D341Med (cell line): ENCODE measurements at places on chromosomes 12 and 14.

- no peak for DNase-seq
These were observed 105.2 kb upstream of the TMCC3 start for GRCh38 chr12:94755598-94755997.

GRCh38 chr14:29865299-29865698 lies 62.3 kb downstream of the PRKD1 start:
- no peak for DNase-seq

DNA sequence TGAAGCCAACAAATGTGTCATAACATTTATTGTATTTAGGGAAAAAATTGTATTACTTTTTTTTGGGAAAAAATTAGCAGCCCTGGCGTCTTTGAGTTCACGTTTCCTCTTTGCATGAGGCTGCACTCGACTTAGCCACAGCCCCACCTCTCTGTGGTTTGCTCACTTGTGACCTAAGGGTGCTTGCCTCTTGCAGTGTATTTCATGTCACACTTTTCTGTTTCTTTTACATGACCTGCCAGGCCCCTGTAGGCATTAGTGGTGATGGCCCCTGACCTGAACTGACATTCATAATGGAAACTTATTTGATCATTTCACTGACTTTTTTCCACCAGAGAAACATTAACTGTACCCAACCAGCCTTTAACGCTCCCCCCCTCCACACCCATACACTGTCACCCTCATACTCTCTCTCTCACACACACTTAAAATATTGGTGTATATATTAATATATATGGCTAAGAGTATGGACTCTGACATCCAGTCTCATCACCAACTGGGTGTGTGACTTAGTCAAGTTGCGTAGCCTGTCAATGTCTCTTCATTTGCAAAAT lies 122.9 kb downstream of the PRKCH start:
- no peak for DNase-seq

DNA sequence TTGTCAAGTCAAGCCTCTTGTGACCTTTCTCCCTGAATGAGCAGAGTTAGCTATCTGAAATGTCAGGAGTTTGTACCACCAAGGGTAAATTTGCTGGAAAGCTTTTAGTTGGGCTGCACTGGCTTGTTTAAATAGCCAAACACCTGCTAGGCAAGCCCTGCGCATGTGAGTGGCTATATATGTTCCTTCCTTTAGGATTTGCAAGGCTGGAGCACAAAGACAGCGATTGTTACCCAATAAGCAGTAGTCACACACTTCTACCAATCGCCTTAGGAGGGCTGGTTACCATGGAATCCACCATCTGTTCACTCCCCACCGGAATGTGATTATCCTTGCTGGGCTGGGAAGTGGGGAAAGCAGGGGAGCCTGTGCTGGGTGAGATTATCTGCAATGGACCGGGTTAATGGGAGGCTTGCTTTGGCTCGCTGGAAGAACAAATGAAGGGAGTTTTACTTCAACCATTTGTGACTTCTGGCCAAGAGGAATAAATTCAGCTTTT lies 102.5 kb downstream of the FGD4 start:
- peak; percentile 91 for DNase-seq

DNA sequence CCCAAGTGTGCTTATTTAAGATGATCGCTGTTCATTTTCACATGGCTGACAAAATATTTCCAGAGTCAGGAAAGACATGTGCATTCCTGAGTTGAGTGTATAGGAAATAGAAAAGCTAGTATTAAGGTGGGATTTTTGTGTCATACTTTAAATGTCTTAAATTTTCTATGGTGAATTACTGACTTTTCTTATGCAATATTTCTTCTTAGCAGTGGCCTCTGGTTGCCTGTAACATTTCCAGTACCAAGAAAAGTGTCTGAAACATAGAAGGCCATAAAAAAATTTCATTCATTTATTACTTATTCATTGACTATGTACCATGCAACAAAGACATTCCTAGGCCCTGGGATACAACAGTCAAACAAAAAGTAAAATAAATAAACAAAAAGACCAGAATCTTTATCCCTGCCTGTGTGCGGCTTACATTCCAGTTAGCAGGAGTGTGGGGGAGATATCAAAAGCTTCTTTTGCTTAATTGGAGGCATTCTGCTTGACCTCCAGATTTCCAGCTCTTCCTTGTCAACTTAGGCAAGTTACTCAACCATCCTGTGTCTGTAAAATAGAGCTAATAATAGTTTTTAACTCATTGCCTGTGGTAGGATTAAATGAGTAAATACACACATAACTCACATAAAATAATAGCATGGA lies 216.3 kb upstream of the FLRT2 start:
- no peak for DNase-seq

GRCh38 chr12:56128670-56129205 lies 671 bp downstream of the ESYT1 start:
- DNase-seq, result peak; percentile 52

GRCh38 chr12:102204025-102204424 lies 6.4 kb upstream of the PMCH start:
- DNase-seq, result no peak

DNA sequence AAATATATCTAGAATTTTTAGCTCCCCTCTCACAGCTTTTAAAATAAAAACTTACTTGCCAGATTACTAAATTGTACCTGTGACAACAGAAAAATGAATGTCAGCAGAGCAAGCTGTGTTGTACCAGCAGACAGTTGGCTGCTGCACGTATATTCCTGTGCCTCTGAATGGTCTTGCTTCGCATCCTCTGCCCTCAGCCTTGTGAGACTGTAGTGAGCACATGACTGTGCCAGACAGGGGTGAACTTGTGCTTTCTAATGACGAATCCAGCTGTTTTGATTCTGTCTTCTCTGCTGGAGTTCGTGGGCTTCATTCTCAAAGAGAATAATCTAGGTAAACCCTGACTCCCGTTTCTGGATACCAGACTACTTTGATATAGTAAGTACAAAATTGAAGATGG lies 58.3 kb upstream of the FRMD6 start:
- DNase-seq, result no peak

GRCh38 chr12:81863406-81863805 lies 104.3 kb upstream of the PPFIA2 start:
- DNase-seq, result no peak

DNA sequence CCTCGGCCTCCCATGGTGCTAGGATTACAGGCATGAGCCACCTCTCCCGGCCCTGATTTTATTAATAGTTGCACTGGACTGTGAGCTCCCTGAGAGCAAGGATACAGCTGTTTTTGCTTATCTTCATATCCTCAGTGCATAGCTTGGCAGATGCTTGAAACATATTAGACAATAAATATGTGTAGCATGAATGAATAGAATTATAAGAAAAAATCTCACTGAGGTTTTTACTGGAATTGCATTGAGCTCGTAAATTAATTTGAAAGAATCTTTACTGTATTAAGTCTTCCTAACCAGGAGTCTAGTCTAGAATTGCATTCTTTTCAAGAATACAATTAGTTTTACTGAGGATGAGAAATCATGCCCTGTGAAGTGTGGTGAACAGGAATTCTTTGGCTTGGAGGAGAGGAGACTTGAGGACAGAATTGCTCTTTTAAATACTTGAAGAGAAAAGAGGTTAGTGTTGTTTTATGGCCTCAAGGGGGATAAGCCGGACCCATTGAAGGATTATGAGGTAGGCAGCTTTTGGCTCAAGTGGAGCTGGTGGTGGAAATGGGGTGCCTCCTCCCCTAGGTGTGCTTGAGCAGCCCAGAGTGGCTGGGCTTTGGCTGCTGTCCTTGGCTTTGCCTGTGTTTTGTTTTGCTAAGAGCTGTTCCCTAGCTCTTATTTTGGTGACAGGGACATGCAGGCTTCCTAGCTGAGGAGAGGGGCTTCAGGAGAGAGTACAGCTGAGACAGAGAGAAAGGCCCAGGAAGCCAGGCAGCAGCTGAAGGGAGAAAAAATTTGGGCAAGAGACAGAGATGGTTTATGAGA lies 34.0 kb downstream of the PLEKHD1 start:
- DNase-seq, result peak; percentile 41

DNA sequence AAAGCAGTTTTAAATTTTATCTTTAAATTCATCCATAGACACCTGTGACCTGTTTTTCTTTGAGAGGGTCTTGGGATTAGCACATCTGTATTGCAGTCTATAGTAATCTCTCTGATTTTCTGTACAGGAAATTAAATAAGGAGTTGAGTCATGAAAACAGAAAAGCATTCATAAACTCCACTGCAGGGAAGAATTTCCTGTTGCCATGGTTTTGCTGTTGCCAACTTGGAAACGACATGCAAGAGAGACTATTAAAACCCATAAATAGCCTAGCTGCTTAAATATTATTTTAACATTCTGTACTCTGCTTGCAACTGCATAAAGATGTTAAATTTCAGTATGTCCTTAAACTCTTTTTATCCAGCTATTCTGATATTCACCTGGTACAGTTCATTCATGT lies 281.0 kb upstream of the RGS6 start:
- DNase-seq, result no peak

DNA sequence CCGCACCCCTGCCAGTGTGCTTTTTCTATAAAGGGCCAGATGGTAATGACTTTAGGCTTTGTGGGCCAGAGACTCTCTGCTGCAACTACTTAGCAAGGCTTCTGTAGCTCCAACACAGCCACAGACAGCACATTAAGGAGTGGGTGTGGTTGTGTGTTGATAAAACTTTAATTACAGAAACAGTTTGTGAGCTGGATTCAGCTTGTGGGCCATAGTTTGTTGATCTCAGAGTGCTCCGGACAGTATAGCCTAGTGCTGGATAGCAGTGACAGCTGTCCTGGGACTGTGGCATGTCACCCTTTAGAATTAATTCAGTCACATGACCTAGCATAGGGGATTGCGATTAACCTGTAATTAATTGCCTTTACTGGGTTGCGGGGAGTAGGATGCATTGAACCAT lies 109.7 kb downstream of the ZNF664 start:
- DNase-seq, result peak; percentile 59

GRCh38 chr14:80491131-80491530 lies 279.8 kb upstream of the DIO2 start:
- DNase-seq, result no peak

- DNase-seq, result no peak
These were observed 124.1 kb downstream of the SSPN start for GRCh38 chr12:26319511-26319910.

- DNase-seq, result no peak
These were observed 57.8 kb downstream of the B4GALNT3 start for GRCh38 chr12:517538-517937.

- DNase-seq, result no peak
These were observed 67.5 kb downstream of the RTN1 start for GRCh38 chr14:59803052-59803540.

DNA sequence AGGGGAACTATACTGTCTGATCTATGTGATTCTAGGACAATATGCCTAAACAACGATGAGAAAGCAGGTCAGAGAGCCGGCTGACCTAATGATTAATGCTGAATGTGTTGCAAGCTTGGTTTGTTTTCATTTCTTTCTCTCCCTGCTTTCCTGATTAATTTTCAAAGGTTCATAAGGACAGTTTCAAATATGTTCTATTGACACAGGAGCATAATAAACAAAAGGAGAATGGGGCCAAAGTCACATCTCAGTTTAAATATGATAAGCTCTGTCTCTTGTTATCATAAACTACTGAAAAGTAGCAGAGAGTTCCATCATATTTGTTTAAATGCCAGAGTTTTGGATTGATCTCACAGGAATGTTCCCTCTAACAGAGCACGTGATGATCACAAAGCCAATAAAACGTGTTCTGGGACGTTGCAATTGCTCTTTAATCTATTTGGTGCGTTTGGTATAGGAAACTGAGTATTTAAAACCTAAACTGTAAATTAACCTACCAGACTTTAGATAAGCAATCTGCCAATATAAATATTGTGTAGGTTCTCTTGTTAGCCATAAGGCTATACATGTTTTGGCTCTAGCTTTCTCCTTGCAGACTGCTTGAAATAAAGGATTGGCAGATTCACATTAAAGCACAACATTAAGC lies 3.7 kb upstream of the HSD17B6 start:
- DNase-seq, result no peak

DNA sequence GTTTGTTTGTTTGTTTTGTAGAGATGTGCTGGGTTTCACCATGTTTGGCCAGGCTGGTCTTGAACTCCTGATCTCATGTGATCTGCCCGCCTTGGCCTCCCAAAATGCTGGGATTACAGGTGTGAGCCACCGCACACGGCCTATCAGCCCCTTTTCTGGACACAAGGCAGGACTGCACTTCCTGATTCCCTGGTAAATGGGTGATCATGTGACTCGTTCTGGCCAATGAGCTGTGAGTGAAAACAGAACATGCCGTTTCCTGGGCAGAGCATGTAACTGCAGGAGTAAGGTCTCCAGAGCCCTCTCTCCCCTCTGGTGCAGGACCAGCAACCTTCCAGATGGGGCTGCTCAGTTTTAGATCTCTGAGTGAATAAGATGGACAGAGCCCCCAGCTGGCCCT lies 92.7 kb downstream of the ITPK1 start:
- no peak for DNase-seq

DNA sequence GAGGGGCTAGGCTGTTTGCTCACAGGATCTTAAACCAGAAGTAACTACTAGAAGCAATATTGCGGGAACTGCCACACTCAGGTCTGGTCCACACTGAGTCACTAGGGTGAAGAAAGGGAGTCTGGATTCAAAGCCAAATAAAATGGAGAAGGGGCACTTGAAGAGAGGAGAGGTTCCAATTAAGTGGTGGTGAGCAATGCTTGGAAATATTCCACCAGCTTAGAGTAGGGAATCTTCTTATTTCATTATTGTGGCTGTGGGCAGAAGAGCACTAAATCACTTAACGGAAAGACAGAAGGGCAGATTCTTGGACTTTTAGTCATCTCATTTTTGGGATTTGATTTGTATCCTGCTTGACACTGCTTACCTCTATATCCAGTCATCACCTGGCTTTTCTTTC lies 48.6 kb upstream of the PPP1R12A start:
- no peak for DNase-seq

DNA sequence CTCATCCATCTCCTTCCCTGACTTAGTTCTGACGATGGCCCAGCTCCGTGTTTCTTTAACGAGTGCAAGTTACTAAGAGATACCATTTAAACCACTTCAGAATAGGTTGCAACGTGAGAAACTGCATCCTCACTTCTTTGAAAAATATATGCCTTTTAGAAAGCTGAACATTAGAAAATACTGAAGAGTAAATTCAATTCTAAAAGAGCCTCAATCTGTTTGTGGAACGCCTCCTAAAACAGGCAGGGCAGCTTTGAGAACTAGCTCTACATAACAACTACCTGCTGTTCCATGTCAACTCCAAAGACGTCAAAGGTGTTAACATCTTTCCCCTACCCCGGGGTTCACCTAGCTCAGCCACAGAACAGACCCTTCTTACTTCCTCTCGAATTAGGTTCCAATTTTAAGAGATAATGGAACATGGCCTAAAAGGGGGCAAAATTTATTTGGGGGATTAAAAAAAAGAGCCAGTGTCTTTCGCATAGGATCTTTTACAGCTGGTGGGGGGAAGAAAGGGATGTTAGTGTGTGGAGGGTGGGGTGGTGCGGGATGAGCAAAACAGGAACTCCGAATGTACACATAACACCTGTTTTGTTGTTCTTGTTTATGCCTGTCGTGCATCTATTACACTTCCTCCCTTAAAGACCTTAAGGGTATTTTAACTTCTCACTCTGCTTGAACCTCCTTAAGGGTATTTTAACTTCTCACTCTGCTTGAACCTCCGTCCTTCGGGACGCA lies 3.3 kb downstream of the BHLHE41 start:
- DNase-seq, result no peak
